Right renal pelvis (tissue), 4 donors: ENCODE measurements at places on chromosomes 11 and 22. TPM values are rescaled to one million over a fixed set of nuclear protein-coding genes. Genes with fewer than 3 reads are reported as not detected.

The APOBEC3G gene
- 6.6 TPM for polyA plus RNA-seq

The C11orf86 gene
- polyA plus RNA-seq: 0.17 TPM

The CHRNA10 gene
- 1.6 TPM for polyA plus RNA-seq

The OTOG gene
- polyA plus RNA-seq: 0.54 TPM

The C22orf15 gene
- polyA plus RNA-seq: 2.3 TPM

The KCNK4 gene
- polyA plus RNA-seq: not detected

The RRP7A gene
- 36.4 TPM for polyA plus RNA-seq

The OR6A2 gene
- polyA plus RNA-seq: not detected

The SCYL1 gene
- 59.9 TPM for polyA plus RNA-seq

The PTPN5 gene
- polyA plus RNA-seq: 0.66 TPM

DNA sequence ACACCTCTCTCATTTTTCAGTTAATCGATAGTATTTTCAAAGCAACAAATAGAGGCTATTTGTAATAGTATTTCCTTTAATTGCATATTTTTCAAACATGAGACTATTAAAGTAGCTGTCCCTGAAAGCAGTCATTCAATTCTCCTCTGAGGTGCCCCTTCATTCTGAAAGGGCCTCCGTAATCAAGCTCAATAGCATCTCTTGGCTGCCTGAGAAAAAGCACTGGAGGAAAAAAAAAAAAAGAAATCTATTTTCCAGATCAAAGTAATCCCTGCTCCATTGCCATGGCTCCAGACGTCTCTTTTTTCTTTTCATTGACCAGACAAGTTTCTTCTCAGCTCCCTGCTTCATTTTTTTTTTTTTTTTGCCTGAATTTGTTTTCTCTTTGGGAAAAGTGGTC is 154.5 kb upstream of the BLID start:
- no peak for DNase-seq

GRCh38 chr22:36411589-36412258 is 24.0 kb upstream of the MYH9 start:
- DNase-seq: no peak

DNA sequence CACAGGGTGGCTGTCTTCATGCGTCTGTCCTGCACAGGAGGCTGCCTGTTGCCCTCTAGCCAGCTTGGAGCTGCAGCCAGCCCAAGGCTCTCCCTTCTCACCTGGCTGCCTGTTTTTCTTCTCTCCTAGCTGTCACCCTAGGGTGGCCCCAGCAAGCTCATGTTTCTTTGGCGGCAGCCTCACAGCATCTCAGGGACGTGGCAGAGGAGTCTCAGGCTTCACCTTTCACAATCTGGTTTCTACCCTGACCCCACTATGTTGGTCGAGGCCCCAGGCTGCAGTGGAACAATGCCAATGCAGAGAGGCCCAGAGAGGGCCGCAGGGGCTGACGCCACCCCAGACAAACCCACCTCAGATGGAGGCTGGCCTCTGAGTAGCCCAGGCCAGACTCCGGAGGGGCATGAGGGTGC is 2.5 kb upstream of the CLDN5 start:
- no peak for DNase-seq

GRCh38 chr22:50310949-50311444 is 3.6 kb upstream of the PLXNB2 start:
- no peak for DNase-seq

DNA sequence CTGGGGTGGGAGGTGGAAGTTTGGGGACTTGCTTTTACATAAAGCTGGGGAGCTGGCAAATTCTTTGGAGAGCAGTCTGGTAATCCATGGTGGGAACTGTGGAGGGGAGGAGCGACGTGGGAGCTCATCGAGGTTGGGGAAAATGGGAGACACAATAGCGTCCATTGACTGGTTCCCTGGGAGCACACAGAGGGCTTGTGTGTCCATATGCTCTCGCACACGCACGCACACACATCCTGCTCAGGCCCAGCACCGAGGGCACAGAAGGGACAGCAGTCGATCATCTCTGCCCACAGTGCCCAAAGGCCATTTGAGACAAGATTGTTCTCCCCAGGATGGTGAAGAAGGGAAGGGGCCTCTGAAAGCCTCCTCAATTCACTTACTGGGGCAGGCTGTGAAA is 53.7 kb downstream of the FBXO7 start:
- DNase-seq: no peak

GRCh38 chr11:41005986-41006385 is 453.5 kb downstream of the LRRC4C start:
- DNase-seq: no peak

- DNase-seq: no peak
Observed at GRCh38 chr22:35540595-35541253, at the start of gene RASD2. Gene RASD2, plus strand, starts transcription at chr22:35540831. Its CDS starts 5,979 bp downstream, at chr22:35546810.

GRCh38 chr22:37747715-37748100 is 50.9 kb downstream of the TRIOBP start:
- DNase-seq: no peak

DNA sequence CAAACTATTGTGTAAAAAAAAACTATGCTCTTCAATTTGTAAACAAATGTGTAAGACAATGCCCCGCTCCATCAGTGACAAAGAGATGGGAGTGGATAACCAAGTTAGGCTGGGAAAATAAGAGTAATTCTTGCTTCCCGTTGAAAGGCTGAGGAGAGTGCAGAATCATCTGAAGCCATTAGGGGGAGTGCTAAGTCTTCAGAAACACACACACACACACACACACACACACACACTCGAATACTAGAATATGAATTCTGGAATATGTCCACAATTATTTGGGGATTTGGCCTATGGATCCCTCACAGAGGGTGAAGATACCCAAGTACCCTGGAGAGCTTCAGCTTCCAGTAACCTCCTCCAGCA is 27.8 kb upstream of the ROBO3 start:
- peak; percentile 63 for DNase-seq

DNA sequence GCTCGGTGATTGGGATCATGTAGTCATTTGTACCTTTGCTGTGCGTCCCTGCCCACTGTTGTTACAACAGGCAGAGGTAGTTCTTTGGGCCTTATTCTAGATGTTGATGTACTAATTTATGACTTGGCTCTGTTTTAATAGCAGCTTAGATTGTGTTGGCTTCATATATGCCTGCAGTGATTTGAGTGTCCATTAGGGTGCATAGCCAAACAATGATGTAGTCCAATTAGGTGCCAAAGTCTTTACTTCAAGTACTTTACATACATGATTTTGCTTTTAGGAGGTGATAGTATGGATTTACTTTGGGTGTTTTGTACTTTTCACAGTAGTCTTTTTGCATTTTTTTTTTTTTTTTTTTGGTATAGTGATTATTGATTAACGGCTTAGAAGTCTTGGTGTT is 46.4 kb downstream of the PPP6R3 start:
- no peak for DNase-seq

- DNase-seq: no peak
Observed at GRCh38 chr22:27087051-27087450, 429.7 kb downstream of the MIAT start.

DNA sequence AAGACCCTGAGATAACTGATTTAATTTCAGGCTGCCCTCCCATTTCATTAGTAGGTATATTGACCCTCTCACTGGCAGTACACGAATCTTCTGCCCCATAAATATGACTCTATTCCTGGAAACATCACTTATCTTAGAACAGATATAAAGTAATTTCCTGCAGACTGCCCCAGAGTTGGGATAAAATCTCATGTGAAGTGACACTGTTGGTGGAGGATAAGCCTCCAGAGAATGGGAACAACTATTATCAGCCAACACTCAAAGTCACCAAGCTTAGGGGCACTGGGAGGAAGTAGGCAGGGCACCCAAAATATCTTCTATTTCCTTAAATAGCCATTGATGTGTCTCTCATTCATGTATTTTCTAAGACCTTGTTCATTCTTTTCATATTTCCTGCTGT is 8.2 kb downstream of the OR51B5 start:
- DNase-seq: no peak

DNA sequence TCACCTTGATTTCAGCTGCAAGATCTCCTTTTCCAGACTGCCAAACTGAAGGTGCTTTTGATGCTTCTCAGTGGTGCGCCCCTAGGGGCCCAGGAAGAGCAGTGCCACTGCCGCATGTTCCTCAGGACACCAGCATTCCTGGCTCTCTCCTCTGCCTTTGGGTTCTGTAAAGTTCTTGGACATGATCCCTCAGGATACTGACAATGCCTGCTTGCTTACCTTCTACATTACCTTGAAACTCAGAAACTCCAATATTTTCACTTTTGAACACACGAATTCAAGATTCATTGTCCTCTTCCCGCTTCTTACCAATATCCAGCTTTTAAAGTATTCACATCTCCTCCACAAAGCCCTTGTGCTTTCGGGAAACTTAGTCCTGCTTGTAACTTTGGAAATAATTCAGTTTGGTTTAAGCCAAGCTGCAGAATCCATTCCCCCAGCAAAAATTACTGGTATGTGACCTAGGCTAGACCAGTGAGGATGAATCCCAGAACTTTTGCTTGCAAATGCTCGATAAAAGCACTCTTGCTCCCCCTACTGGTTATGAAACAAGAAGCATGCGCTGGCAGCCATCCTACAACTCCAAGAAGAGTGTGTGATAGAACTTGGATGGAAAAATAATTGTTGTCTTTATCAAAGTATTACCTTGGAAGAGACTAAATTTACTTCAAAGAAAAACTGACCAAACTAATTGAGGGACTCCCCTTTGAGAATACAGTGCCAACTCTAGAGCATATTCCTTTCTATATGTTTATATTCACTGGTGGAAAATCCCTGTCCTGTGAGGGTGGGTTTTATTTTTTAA is 16.5 kb upstream of the OR5B21 start:
- DNase-seq: peak; percentile 63

- DNase-seq: no peak
Observed at GRCh38 chr11:1005928-1006327, 30.6 kb downstream of the MUC6 start.
